ENCODE measurements at places on chromosomes 3 and 15.

DNA sequence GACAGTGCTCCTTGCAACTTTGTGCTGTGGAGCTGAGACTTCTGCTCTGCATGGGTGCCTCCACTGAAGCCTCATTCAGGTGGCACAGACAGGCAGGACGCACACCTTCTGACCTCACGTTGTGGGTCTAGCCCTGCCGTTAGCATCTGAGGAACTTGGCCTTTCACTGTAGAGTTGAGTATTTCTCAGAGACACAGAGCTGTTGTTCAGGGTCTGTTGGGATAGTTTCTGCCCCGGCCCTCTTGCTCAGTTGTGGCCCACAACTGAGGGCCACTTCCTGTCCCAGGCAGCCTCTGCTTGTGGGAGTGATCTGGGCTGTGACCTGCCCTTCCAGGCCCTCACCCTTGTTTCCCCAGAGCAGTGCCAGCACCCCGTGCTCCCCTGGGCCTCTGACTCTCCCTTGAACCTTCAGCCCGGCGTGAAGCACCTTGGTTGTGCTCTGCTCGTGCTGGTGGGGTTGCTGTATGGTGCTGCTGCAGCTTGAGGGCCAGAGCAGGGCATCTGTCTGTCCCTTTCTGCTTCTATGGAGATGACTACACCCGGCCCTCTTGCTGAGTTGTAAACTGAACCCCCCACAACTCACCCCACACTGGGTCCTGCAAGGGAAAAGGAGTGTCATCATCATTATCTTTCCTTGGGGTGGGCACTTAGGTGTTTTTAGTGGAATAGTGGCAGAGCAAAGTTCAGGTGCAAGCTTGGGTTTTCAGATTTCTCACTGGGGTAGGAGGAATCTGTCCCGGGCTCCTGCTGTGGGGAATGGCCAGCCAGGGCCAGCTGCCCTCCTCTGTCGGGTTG, 11.7 kb downstream of the BAHD1 start:
- no peak for DNase-seq

DNA sequence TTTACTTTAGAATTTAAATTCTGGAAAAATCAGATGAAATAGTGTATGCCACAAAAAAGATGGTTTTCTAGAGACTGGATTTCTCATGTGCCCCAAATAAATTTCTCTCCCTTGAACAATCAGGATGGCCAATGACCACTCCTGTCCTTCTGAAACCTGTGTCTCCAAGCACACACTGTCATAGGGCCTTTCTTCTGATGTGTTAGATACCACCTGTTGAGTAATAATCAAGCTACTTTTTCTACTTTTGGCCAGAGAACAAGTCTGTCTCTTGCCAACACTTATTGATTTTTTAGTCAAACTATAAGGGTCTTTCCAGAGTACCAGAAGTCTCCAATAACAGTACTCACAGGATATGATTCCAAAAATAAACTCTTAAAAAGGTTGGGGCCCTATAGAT, 16.1 kb upstream of the TFG start:
- DNase-seq = no peak

- no peak for DNase-seq
Measured at GRCh38 chr3:54756330-54756731, 171.5 kb downstream of the LRTM1 start.

DNA sequence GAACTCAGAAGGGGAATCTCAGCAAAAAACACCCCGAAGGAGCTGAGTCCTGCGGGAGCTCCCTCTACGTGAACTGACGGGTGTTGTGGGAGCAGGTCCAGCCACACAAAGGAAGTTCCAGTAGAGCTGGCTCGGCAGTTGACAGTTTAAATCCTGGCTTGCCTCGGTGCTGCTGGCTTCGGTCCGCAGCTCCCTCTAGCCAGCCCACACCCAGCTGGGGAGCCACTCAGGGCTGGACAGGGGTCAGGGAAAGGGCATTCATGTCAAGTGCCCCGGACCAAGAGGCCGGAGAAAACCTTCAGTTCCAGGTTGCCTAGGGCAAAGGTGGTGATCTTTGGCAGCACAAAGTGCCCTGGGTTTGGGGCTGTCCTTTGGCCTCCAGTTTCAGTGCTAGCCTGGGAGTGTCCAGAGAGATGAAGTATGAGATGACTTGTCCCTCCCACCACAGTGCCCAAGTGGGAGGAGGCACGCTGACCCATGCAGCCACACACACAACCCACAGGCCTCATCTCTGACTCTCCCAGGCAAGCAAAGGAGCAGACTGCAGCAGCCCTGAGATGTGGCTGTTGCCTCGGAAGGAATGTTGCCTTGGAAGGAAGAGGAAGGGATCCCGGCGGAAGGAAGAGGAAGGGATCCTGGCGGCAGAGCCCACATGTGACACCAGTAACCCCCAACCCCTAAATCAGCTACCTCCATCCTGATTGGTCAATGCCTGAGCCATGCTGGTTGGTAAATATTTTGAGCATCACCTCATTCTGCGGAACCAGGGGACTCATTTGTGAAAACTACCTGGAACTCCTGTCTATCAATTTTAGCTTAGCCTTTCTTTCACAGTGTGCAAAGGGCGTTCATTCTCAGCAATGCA, 13.9 kb upstream of the ANPEP start:
- DNase-seq = no peak

DNA sequence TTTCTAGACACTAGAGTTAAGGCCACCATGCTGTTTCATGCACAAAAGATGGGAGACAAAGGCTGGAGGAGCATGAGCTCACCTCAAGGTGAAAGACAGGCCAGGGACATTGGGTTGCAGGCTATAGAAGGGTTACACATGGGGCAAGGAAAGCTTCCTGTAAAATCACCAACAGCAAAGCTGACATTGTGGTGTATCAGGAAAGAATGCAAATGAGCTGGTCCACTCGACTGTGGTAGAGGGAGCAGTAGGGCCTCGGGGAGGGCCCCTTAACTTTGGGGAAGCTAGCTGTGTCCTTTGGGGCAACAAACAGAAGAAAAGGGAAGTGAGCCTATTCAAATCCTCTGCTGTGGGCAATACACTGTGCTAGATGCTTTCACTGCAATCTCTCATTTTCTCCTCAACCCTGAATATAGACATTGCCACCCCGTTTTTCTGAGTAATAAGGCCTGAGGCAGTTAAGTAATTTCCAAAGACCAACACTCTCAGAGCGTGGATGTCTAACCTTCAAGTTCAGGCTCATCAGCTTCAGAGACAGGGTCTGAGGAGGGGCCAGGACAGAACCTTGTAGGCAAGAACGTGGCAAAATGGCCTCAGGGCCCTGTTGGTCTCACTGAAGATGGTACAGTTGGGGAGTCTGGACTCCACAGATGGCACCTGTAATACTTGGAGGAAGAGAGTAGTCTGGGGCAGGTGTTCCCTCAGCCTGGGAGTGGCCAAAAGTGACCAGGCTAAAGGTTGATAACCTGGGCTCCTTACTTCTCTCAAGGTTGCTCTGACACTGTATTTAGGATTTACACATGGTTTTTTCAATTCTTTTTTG, 24.1 kb downstream of the CX3CR1 start:
- DNase-seq = peak; percentile 66

- no peak for DNase-seq
Measured at GRCh38 chr3:149604125-149604875, 53.5 kb downstream of the WWTR1 start.

DNA sequence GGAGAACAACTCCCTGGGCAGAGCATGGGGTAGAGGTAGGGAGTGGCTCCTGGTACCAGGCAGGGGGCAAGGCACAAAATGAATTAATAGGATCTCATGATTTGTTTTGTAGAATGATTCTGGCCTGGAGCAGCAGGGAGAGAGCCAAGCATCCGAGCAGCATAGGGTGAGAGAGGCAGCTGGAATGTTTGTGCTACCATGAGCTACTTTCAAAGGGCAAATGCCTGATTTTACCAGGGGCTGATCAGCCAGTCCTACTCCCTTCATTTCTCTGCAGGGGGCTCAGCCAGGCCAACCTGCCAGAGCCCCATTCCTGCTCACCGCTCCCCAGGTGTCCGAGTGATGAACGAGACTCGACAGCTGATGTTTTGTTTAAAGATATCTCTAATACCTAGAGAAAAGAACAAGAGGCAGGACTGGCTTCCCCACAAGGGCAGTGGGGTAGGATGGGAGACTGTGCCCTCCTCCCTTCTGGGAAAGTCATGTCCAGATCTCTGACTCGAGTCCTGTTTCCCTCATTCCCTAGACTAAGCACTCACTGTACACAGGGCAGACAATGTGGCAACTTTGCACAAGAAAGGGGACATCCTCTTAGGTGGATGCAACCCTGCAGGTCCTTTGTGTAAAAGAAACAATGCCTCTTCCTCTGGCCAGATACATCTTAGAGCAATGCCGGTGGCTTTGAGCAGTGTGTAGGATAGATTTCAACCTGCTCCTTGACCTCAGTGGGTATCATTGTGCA, 12.9 kb downstream of the DUOX2 start:
- DNase-seq = no peak

GRCh38 chr3:181808053-181808452, 96.3 kb downstream of the SOX2 start:
- no peak for DNase-seq

GRCh38 chr15:88428805-88429605, 38.2 kb downstream of the MRPL46 start:
- DNase-seq = no peak

DNA sequence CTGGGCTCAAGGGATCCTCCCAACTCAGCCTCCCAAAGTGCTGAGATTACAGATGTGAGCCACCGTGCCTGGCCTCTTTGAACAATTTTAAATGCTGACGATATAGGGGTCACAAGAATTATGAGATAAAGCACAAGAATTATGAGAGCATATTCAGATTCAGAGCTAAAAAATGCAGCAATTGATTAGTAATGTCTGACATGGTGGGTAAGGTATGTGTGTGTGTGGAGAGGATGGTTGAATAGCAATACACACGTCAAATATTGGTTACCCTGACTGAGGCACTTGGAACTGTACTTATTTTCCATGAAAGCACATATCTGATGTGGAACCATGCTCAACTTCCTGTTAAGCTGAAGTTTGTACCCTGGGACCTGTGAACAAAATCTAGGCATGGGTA, 115.6 kb downstream of the EOMES start:
- DNase-seq = no peak

DNA sequence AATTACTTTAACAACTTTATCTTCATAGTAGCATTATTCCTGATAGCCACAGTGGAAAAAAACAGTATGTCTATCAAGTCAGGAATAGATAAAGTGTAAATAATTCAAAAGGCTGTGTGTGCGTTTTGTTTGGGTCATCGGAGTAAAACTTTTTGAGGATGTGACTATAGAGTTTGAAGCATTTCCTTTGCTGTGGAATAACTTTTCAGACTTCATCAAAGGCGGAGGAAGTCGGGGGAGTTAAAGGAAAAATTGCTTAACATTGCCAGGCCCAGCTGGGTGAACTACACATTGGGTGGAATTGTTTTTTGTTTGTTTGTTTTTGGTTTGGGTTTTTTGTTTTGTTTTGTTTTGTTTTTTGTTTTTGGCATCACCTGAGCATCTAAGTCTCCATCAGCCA, 70.4 kb upstream of the CRTC3 start:
- DNase-seq = no peak

DNA sequence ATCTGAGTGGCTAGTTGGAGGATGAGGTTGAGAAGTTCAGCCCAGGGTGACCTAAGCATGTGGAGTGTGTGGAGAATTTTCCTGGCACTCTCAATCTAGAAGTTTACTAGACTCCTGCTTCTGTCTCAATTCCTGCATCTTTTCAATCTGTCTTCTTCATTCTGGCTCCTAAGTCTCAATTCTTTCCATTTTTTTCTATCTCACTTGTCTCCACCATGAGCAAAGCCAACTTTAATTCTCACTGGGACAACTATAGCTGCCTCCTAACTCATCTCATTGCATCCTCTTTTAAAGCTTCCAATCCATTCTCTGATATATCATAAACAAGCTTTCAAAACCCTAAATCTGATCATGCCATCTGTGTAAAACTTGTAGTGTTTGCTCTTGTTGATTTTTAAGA, 569.3 kb downstream of the NAALADL2 start:
- no peak for DNase-seq

DNA sequence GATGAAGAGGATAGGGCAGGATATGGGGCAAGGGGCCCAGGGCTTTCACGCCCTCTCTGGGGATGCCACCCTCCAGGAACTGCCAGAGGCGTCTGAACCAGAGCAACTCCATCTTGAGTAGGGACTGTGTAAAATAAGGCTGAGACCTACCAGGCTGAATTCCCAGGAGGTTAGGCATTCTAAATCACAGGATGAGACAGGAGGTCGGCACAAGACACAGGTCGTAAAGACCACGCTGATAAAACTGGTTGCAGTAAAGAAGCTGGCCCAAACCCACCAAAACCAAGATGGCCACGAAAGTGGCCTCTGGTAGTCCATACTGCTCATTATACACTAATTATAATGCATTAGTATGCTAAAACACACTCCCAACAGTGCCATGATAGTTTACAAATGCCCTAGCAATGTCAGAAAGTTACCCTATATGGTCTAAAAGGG, 40.7 kb downstream of the HERC1 start:
- no peak for DNase-seq

- DNase-seq = no peak
Measured at GRCh38 chr3:15812183-15812582, 14.4 kb upstream of the ANKRD28 start.

GRCh38 chr3:141094790-141095545, 43.8 kb downstream of the SPSB4 start:
- DNase-seq = no peak

- no peak for DNase-seq
Measured at GRCh38 chr3:66066963-66067617, 28.4 kb upstream of the MAGI1 start.

DNA sequence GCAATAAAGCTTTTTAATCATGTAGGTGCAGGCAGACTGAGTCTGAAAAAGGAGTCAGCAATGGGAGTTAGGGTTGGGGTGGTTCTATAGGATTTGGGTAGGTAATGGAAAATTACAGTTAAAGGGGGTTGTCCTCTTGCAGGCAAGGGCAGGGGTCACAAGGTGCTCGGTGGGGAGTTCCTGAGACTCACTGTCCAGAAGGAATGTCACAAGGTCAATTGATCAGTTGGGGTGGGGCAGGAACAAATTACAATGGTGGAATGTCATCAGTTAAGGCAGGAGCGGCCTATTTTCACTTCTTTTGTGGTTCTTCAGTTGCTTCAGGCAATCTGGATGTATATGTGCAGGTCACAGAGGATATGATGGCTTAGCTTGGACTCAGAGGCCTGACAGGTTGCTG, 13.9 kb downstream of the CCR5AS start:
- no peak for DNase-seq

DNA sequence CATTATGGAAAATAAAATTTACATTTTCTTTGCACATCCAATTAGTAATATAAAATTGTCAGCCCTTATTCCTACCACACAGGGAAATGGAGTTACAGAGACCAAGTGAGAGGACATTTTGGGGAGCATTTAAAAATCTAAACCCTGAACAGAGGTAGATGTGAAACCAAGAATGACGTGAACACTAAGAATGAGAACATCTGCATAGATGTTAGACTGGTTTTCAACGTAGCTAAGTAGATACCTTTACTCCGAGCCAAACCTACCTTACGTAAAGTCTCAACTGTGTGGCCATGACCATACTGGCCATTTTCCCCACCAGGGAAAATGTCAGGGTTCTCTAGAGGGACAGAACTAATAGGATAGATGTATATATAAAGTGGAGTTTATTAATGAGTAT, 51.4 kb upstream of the THBS1 start:
- DNase-seq = no peak

DNA sequence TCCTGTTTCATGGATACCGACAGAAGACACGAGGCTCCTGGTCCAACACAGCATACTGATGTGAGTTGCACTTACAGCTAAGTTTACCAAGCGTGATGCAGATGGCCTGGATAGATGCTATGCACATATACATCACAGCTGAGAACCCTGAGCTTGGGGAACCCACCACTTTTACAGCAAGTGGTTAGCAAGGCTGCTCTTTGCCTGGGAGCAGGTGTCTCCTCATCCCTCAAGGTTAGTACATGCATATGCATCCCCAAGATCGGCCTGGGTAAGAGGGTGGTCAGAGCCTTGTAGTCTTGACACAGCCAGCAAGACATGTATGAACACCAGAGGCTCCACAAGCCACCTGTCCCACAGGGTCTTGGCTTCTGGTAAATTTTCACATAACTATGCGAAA, 28.3 kb downstream of the LRRC2 start:
- no peak for DNase-seq
